Fibroblast of lung (primary cell): ENCODE measurements at places on chromosomes 13 and 19. TPM values are rescaled to one million over a fixed set of nuclear protein-coding genes. Genes with fewer than 3 reads are reported as not detected.

CACNA1A gene
- 1.8 and 9.7 TPM in 2 replicates for total RNA-seq

GRCh38 chr13:24740014-24740890 lies 23.7 kb upstream of the RNF17 start:
- no peak for DNase-seq

DNA sequence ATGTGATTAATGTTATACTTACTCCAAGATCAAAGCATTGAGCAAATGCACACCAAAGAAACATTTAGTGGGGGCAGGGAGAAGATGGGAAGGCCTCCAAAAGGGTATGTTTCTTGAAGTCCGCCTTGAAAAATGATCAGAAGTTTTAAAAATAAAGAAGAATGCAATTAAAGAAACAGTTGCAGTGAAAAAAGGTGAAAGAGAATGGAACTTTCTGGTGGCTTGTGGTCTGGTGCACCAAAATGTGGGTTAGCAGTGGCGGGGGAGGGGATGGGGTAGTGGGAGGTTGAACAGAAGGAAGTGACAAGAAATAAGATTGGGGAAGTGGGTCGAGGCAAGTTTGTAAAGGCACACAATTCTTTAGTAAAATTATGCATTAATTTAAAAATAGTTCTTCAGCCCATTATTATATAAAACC lies 2.5 kb downstream of the LCP1 start:
- no peak for DNase-seq

DNA sequence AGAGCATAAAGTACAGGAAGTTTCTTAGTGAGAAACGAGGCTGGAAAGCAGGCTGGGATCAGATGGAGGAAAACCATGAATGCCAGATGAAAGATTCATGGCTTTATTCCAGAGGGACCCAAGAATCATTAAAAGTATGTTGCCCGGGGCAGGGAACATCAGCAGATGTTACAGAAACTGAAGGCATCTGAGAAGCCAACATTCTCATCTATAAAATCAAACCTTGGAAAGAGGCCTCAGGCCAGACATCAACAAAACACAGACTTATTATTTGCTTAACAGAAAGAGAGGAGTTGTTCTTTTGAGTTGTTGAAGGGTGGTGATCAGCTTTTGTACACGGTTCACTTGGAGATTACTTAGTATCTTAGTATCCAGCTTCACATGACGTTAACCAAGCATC lies 543.6 kb downstream of the RFC3 start:
- DNase-seq, result no peak

DNA sequence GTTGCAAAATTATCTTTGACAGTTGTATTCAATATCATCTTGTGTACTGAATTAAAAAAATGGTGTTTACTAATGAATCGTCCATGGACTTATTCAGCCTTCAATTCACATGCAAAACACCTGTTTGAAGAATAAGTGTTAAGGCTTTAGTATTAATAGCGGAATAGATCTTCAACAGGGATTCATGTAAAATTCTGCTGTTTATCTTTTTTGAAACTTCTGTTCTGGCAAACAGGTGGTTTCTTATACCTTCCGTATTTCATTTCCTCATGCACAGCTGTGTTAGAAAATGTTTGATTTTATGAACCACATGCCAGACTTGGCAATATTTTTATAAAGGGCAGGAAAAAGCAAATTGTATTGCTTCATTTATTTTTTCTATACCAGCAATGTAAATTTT lies 255.7 kb downstream of the DACH1 start:
- no peak for DNase-seq

RUBCNL gene
- total RNA-seq, result 3.6 and 4.1 TPM in 2 replicates

- DNase-seq, result no peak
Observed at GRCh38 chr19:19445911-19446361, 40.5 kb downstream of the GATAD2A start.

- DNase-seq, result no peak
Observed at GRCh38 chr19:30883071-30883470, 466.2 kb downstream of the TSHZ3 start.

SOX1 gene
- not detected in 2 replicates for total RNA-seq

DNA sequence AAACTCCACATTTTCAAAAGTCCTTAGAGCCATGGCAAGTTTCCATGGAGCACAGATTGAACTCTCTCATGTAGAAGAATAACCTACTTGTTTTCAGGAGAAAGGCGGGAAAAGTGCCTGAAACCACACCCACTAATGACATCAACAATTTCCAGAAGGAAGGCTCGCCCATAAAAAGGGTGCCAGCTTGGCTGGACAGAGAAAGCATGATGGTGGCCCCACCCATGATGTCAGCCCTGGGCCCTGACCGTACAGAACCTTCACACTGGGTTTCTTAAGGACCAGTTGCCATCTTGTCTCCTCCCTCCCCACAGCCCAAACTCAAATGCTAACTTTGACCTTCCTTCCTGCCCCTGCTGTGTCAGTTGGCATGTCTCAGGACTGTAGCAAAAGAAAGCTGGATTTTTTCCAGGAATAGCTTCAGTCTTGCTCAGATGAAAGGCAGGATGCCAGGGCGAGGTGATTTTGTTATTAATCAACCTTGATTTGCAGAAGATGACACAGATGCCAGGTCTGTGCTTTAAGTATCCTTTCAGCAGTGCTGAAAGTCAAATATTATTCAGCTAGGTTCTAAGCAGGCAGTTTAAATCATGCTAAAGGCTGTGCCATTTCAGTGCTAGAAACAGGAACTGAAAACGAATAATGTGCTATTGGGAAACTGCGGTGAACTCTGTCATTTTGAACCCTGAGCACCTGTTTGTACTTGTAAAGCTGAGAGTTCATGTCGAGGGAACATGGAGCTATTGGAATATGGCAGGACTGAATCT lies 89.5 kb upstream of the RFC3 start:
- DNase-seq, result no peak

DNA sequence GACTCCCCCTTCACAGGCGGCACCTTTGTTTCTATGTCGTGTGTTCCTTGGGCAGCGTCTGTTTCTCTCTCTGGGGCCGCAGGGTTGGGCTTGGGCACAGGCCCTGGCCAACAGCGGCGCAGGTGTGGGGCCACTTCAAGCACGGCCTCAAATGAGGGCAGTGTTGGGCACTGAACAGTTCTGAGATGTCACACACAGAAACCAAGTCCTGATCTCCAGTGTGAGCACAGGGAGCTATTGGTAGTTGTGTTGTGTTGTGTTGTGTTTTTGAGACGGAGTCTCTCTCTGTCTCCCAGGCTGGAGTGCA lies 42.7 kb downstream of the GATAD2A start:
- no peak for DNase-seq

GRCh38 chr13:102814025-102814607 lies 15.2 kb downstream of the BIVM start:
- no peak for DNase-seq

DNA sequence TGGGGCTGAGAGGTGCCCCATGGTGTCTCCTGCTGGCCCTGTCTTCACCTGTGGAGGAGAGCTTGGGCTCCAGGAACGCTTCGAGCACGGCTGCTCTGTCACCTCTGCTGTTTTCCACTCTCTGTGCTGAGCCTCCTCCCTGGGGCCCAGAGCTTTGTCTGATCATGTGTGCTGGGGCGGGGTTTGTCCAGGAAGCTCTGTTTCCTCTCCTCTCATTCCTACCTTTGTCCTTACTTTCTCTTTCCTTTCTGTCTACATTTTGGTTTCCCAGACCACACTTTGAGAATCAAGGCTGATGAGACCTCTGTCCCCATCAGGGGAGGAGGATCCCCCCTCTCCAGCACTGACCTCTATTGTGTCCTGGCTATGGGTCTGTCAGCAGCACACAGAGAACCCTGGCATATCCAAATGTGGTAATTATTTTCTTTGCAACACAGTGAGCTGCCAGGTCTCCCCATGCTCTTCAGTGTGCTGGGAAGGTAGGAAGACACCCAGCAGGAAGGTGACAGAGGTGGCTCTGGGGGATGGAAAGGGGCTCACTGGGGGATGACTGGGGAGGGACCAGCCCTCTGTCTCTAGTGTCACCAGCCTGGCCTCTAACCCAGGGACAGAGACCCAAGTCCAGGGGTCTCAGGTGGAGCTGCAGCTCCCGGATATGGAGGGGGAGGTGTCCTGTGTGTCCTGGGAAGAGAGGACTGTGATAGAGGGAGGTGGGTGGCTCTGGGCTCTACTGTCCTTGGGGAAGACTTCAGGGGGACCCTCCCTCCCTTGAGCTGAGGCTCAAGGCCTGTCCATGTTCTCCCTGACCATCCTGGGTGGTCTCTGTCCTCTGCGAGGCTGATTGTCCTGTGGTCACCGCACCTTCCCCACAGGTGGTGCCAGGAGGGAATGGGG lies at the start of gene CEACAM1:
TSS of gene CEACAM1 (minus strand) at position 128 of the 894 bp plus-strand sequence. CDS start at position 21, 107 bp downstream.
- DNase-seq, result no peak

GRCh38 chr19:53555352-53555751 lies 17.4 kb downstream of the ZNF331 start:
- DNase-seq, result no peak
